Activated T-cell treated with anti-CD3 and anti-CD28 coated beads for 4 hours (primary cell): ENCODE measurements at places on chromosomes 2 and 18.
A peak's percentile ranks its signal among the peaks of the same experiment; 100 is the strongest.

GRCh38 chr18:79848579-79849327 lies 51.0 kb downstream of the KCNG2 start:
- no peak for DNase-seq

DNA sequence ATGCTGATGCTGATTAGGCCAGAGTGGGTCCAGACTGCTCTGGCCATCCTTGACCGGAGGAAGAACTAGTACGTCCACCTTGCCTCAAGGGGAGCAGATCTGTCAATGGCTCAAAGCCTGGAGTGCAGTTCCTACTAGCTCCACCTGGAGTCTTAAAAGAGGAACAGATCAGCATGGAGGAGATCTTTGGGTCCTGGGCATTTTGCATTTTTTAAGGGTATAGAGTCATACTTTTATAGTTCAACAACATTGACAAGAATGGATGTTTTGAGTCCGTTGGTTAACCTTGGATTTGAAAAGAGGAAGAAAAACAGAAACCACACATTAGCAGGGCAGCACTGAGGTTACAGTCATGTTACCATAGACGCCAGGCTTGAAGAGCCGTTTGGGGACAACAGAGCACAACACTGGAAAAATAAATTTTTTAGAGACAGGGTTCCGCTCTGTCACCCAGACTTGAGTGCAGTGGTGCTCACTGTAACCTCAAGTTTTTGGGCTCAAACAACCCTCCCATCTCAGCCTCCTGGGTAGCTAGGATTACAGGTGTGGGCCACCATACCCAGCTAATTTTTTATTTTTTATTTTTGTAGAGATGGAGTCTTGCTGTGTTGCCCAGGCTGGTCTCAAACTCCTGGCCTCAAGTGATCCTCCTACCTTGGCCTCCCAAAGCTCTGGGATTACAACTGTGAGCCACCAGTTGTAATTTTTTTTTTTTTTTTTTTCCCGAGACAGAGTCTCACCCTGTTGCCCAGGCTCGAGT lies 78.5 kb downstream of the PRKCE start:
- no peak for DNase-seq

- no peak for DNase-seq
Measured at GRCh38 chr18:69599377-69599776, 198.7 kb downstream of the DOK6 start.

DNA sequence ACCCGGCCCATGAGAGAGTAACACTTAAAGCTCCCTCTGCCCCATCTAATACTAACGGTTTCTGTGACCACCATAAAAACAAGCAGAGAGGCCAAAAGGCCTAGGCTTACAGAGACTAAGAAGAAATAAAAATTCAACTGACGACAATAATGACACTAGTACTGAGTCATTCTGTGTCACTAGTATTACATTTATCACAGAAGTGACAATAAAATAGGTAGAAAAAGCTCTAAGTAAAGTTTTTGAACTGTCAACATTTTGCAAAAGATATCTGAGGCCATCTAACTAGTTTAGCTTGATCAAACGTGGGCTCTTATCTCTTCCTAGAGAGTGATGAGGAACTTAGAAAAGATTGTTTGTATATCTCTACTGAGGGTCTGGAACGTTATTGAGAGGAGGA lies 35.6 kb downstream of the AP1S3 start:
- no peak for DNase-seq

DNA sequence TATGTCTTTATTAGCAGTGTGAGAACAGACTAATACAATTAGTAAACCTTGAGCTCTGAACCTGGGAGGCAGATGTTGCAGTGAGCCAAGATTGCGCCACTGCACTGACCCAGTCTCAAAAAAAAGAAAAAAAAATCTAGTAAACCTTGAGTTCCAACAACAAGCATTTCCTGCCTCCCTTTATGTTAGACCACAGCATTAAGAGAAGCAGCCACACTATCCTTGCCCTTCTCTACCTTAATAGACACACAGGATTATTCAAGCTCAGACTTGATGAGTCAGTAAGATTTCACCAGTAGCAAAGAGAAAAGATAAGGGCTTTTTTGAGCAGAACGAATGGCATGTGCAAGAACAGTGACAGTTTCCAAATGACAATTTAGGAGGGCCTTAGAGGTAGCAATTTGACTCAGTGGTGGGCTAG lies 18.0 kb upstream of the GLS start:
- DNase-seq: no peak

DNA sequence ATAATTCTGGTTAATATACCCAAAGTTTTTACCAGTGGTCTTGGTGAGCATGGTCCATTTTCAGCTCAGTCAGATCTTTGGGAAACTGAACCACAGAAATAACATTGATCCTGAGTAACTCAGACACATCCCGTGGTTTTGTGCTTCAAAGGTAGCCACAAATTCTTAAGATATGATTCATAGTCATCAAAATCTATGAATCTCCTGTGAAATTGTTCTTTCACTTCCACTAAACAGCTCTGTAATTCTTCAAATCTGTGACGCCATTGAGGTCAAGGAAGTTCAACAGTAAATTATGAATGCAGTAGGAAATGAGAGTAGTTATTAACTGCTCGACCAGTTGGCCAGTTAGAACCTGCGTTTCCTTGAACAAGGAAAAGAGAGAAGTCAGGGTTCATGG lies 147.3 kb downstream of the IRS1 start:
- no peak for DNase-seq

DNA sequence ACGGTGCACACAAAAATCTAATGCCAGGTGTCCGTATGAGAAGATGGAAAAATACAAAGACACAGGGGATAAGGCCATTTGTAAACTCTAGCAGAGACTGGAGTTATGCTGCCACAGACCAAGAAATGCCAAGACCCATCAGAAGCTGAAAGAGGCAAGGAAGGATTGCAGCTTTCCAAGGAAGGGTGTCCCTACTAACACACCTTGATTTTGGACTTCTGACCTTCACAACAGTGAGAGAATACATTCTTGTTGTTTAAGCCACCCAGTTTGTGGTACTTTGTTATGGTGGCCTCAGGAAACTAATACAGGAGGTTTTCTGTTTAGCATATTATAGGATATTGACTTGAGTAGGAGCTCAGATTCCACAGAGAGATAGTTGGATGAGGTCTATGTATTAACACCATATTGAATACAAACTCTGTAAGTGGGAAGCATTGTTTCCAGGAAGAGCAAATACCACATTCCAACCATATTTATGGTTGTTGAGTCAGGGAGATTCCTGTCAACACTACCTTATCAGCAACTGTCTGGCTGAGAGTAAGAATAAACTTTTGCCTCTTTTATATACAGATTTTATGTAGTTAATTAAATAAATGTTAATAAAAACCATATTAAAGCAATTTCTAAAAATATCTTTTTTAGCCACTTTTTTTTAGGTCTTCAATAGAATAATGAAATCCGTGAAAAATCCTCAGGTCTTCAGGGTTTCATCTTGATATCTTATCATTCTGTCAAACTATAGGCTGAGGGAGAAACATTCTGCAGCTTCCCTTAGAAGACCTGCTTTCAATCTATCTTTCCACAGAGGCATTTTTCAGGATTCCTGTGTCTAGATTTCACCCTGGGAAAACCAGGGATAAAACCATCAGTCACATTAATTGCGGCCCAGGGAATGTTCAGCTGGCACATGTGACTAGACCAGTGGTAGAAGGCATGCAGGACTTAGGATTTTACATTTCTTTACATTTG lies 35.4 kb upstream of the HNMT start:
- no peak for DNase-seq

DNA sequence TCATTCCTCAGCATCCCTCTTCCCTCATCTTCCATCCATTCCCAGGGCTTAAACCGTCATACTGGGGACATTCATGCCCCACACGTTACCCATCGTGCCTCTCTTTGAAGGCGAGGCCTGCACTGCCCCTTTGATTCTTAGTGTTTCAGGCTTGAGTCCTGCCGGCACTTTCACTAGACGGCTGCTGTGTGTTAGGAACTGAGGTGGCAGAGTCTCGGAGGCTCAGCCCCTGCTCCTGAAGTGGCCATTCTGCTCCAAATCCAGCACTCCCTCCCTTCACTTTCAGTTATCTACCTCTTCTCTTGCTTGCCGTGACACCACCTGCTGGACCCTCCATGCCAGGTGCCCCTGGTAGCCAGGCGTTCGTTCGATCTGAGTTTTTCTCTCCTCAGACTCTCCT lies 43.0 kb downstream of the GRHL1 start:
- no peak for DNase-seq

DNA sequence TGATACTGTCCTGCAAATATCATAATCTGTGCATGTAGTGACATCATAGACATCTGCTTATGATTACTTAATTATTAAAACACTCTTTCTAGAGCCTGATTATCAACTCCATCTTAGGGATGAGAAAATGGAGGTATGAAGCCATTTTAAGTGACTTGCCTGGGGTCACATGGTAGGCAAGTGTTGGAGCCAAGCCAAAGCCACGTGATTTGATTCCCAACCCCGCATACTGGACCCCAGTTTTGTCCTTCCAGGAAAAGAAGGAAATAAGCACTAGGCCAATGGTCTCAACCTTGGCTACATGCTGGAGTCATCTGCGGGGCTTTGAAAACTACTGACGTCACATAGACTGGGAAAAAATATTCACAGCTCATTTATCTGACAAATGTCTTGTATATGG lies 19.6 kb upstream of the SEH1L start:
- no peak for DNase-seq

- DNase-seq: no peak
Measured at GRCh38 chr2:28490558-28490957, 5.3 kb upstream of the PLB1 start.

GRCh38 chr18:36083729-36084128 lies 16.4 kb upstream of the RPRD1A start:
- no peak for DNase-seq

DNA sequence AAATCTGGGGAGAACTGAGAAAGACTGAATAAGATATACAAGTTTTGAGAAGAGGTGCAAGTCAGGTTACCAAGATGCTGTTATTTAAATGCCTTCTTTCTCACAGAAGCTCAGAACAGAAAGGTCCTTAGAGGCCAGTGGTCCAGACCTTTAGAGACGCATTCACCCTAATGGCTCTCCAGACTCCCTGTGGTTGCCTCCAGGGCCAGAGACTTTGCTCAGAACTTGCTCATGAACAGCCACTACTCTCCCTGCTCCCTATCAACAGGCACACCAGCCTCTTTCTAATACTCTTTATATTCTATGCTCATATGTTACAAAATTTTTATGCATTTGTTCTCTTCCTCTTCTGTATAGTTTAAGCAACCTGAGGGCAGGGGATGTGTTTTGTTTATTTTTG lies 349.0 kb upstream of the TNP1 start:
- DNase-seq: no peak

- DNase-seq: no peak
Measured at GRCh38 chr2:181348107-181348837, 108.9 kb upstream of the ITGA4 start.

- DNase-seq: no peak
Measured at GRCh38 chr18:12861637-12862036, 22.4 kb downstream of the PTPN2 start.

DNA sequence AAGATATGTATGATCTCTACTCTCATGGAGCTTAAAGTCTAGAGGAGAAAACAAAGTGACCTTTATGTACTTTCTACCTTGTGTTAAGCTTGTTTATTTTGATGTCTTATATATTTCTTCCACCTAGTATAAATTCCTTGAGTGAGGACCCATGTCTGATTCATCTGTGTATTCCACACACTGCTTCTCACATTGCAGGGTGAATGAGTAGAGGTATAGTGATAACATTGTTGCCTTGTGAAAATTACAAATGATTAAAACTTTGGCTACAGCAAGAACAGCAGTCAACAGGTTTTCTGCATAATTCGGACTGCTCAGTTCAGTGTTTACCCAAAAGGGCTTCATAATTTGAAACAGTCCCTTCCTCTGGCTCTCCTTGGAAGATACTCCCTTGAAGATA lies 36.3 kb downstream of the AOX1 start:
- no peak for DNase-seq

GRCh38 chr2:197675711-197676188 lies 363 bp upstream of the RFTN2 start:
- no peak for DNase-seq

- DNase-seq: no peak
Measured at GRCh38 chr2:1937066-1937465, 192.8 kb upstream of the PXDN start.

- no peak for DNase-seq
Measured at GRCh38 chr2:165328272-165328671, 89.1 kb downstream of the SCN2A start.

GRCh38 chr2:67836866-67837265 lies 225.9 kb downstream of the C1D start:
- no peak for DNase-seq

DNA sequence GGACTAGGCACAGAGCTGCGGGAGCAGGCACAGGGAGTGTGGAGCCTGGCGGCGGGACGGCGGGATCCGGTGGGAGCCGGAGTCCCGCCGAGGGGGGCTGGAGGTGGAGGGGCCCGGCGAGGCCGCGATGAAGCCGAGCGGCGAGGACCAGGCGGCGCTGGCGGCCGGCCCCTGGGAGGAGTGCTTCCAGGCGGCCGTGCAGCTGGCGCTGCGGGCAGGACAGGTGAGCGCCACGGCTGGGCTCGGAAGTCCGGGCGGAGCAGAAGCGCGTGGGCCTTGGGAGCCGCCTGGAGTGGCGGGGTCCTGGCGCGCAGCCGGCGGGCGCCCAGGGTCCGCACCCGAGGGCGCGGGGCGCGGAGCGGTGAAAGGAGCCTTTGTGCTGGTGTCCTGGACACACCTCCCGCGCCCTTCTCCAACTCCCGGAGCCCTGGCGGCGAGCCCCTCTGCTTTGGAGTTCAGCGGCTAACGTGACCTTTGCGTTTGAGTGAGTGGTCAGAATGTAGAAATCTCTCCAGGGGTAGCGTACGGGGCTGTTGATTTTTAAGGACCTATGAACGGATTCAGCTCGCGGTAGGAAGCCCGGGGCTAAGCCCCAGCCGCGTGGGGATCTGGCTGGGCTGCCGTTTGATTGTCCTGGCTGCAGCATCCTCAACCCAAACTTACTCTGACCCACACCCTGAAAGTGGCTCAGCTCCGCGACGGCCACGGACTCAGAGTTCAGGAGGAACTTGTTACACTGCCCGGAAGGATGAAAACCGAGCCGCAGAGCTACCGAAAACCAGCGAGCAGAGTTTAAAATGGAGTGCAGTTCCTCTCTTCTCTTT lies 448 bp downstream of the IMPA2 start:
- peak; percentile 3 for DNase-seq

- DNase-seq: no peak
Measured at GRCh38 chr2:73013936-73014335, 57.6 kb downstream of the SFXN5 start.

DNA sequence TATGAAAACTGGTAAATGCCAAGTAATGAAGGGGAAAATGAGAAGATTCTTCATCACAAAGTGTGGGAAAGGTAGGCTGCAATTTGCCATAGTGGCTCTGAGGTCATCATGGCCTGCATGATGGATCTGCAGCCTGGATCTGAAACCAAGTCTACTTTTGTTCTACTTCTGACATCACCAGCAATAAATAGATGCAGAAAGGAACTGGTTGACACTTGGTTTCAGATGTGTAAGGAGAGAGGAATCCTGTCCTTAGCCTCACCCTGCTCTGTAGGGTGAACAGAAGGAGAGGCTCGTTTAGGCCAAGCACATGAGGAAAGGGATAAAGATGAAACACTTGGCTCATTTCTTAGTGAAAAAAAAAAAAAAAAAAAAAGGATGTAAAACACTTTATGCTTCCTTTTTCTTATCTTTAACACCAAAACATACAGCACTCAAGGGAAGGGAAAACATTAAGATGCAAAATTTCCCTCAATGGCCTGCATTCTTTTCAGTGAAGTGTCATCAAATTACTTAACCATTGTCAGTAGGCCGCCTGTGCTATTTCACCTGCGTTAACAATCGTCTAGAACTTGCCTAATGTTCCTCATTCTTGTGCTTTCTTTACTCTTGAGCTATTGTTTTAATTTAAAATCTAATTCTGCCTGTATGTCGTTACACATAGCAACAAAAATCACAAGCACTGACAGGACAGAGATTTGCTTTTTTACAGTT lies 3.9 kb downstream of the NEB start:
- DNase-seq: no peak

- peak; percentile 29 for DNase-seq
Measured at GRCh38 chr18:76490670-76491472, 4.2 kb downstream of the ZNF516 start.
